H9 (cell line): ENCODE measurements at places on chromosomes 6 and 20. TPM values are rescaled to one million over a fixed set of nuclear protein-coding genes. Genes with fewer than 3 reads are reported as not detected.

The TEAD3 gene
- total RNA-seq = 24.3 and 27.0 TPM in 2 replicates

DNA sequence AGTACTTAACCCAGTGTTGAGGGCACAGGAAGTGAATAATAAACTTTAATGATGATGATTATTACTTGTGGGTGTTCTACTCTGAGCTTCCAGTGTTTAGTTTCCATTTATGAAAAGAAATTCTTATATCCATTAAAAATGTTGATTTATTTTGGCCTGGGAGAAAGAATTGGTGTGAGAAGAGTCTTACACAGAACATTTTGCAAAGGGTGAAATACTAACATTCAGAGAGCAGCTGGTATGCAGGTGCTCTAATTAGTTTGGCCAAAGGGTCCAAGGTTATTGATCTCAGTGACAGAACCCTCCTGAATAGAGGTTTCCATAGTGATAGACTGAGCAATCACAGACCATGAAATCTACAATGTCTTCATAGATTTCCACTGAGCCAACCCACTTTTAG, 4.4 kb downstream of the OSER1 start:
- DNase-seq = no peak

- peak; percentile 66 for DNase-seq
Measured at GRCh38 chr6:124962639-124963415, 590 bp downstream of the RNF217 start.

- no peak for DNase-seq
Measured at GRCh38 chr6:168015482-168016175, 18.2 kb downstream of the KIF25 start.

The OR2B6 gene
- not detected in 2 replicates for total RNA-seq

DNA sequence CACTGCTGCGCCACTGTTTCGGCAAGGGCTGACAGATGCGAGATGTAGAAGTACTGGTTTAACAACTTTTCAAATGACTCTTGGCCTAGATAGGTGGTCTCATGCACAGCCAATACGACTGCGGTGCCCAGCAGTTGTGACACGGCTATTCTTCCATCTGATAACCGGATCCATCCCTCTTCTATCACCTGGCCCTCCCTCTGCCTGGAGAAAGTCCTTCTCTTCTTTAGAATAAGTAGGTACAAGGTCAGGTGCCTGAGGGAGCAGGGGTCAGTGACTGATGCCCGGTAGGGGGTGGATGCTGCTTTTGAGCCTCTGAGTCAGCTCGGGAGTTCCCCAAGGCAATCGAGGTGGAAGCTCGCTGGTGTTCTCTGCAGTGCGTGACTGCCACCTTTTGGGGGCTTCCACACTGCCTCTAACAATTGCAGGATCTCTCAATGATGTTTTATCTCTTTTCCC, 166.8 kb upstream of the GRIK2 start:
- peak; percentile 90 for DNase-seq

The SMOC2 gene
- total RNA-seq = 1.8 and 2.1 TPM in 2 replicates

The KCNK16 gene
- not detected in 2 replicates for total RNA-seq

GRCh38 chr6:34237722-34238584, 1.3 kb downstream of the HMGA1 start:
- peak; percentile 49 for DNase-seq

DNA sequence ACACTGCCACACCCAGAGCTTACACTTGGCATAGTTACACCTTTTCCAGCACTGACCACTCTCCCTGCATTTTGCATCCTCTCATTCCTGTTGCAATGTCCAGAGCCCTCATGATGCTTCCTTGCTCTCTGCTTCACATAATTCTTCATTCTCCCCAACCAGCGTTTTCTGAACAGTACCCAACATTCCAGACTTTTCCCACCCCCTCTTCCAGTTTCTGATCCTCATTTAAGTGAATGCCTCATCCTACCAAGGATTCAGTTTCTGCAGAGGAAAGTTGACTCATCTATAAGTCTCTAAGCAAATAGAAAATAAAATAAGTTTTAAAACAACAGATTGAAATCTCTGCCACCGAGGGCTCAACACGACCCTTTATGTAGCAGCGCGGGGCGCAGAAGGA, 321.3 kb upstream of the TCF21 start:
- DNase-seq = no peak

- DNase-seq = no peak
Measured at GRCh38 chr20:54361475-54361874, 113.9 kb upstream of the DOK5 start.

The TNFRSF21 gene
- 39.1 and 40.9 TPM in 2 replicates for total RNA-seq
